ENCODE measurements at places on chromosomes 7 and 10.

GRCh38 chr7:115708013-115708341 is 322.6 kb downstream of the TFEC start:
- no peak for DNase-seq

DNA sequence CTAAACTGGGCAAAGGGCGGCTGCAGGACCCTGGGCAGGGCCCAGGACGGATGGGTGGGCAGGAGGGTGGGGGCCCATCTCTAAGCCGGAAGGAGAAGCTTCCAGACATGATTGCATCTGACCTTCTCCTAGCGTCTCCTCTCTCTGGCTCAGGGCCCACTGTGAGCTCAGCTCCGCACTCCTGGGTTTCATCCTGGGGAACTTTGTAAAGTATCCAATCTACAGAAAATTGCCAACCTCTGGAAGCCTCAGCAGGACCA is 8.8 kb upstream of the RET start:
- DNase-seq = no peak

DNA sequence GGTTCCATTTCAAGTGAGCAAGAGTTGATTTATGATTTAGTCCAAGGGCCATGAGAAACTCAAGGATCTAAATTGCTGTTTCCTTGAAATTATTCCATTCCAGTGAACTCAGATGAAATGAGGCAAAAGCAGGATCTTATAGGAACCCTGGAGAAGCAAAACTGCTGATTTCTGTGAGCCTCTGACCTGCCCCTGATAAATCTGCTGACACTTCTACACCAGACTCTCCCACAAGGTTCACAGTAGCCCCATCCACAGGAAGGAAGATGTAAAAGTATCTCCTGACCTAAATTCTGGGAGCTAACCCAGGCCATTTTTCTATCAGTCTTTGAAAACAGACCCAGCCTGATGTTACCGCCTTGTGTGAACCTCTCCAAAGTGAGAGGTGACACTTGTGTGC is 987.6 kb upstream of the AUTS2 start:
- no peak for DNase-seq

DNA sequence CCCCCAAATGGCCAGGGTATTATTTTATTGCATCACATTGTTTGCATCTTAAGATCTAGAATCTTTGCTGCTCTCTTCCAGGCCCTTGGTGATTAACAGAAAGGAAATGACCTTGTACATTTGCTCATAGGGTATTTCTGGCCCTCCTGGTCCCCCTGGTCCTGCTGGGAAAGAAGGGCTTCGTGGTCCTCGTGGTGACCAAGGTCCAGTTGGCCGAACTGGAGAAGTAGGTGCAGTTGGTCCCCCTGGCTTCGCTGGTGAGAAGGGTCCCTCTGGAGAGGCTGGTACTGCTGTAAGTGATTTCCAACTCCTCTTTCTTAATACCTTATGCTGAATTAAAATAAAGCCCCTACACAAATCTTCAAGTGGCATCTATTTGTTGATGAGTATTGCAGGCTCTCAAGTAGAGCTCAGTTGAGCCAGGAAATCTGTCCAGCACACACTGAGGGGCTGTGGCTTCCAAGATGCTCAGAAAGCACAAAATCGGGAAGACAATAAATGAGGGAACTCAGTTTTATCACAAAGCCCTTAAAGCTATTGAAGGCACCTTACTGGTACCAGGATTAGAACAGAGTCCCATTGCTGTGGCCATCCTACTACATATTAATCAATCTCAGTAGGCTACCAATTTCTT is 28.2 kb downstream of the COL1A2 start:
- DNase-seq = no peak

- DNase-seq = no peak
These were observed 137.5 kb upstream of the MKLN1 start for GRCh38 chr7:131190146-131190545.

- no peak for DNase-seq
These were observed 546.9 kb downstream of the TCERG1L start for GRCh38 chr10:130764651-130765050.

- no peak for DNase-seq
These were observed 8.9 kb downstream of the PROSER2 start for GRCh38 chr10:11832042-11832441.

GRCh38 chr7:81111358-81111757 is 192.5 kb upstream of the SEMA3C start:
- no peak for DNase-seq

DNA sequence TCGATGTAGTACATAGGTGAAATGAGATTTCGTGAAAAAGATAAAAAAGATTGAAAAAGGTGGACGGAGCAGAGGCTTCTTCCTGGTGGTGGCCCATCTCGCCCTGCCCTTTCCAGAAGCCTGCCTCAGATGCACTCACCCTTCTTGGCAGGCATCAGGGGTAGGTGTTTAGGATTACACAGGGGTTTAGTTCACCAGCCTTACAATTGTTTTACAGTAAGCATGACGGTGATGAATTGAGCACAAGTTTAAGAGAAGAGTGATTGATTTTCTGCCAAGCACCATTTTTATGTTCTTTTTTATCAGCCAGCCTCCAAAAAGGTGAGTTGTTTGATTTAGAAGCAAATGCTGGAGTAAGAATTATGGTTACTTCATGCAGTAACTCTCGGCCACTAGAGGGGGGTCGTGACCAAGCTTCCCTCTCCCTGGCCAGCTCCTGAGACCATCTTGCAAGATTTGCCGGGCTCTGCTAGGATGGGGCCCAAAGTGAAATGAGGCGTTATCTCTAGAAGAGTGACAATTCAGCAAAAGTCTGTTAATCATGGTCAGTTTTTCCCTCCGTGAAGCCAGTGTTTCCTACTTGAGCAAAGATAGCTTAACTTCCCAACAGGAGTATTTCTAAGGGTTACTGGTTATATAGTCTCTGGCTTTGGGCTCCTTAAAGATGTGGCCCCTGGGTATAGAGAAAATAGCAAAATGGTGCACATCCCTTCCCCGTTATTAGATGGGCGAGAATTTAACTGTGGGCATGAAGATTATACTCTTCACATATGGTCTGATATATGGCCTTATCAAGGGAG is 228.8 kb downstream of the BMPER start:
- peak; percentile 59 for DNase-seq

DNA sequence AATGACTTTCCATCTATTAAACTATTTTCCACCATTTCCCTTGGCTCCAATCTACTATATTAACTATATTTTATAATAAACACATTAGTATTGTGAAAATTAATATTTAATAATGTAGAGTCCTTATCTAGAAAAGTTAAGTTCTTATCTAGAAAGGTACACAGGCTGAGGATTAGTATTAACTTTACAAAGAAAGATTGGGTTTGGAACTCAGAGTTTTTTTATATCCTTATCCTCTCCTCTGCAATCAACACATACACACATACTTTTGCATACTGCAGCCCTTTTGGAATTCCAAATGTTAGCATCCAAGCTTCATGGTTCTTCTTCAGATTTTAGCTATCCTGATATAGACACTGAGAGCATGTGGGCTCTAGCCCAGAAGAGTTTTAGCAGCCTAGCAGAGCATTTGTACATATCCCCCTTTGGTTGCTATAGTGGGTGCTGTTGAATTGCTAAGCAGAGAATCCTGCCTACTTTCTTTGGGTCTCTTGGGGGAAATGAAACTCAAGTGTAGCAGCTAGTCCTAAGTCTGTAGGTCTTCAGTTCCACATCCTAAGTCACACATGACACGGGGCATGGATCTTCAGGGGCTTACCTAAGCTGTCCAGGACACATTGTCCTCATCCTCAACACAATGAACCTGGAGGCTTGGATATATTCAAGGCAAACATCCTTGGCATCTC is 874.6 kb downstream of the LRMDA start:
- no peak for DNase-seq
